ENCODE measurements at places on chromosomes 6 and 20.

DNA sequence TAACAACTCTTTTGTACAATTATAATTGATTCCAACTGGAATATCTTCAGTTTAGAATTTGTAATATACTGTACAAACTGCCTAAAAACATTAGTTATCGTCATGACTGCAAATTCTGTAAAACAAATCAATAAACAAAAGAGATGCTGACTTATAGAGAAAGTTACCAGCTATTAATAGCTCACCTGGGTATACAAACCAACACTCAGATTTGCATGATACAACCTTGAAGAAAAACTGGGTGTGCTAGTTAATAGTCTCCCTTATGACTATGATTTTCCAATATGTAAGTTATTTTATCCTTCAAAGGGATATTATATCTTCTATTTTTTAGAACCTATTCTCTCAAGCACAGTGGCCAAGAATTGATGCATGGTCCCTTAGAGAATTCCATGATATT, 698.5 kb downstream of the FRK start:
- no peak for DNase-seq

GRCh38 chr20:32639284-32639683, 34.5 kb downstream of the C20orf203 start:
- no peak for DNase-seq

- DNase-seq = no peak
Observed at GRCh38 chr6:27312950-27313271, 838 bp upstream of the POM121L2 start.

DNA sequence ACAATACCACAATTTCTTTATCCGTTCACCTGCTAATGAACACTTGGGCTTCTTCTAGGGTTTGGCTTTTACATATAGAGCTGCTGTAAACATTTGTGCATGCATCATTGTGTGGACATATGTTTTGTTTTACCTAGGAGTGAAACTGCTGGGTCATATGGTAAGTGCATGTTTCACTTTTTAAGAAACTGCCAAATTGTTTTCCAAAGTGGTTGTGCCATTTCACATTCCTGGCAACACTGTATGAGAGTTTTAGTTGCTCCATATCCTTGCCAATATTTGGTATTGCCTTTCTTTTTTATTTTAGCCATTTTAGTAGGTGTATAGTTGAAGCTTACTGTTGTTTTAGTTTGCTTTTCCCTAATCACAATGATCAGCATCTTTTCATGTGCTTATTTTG, 14.1 kb upstream of the RPN2 start:
- no peak for DNase-seq

Measured in activated naive CD8-positive, alpha-beta T cell treated with anti-CD3 and anti-CD28 coated beads, Interleukin-2, amount 50 U/mL, for 16 hours (primary cell).